ENCODE measurements at places on chromosomes 6 and 20.

GRCh38 chr20:47496118-47496517, 5.6 kb upstream of the NCOA3 start:
- no peak for DNase-seq

DNA sequence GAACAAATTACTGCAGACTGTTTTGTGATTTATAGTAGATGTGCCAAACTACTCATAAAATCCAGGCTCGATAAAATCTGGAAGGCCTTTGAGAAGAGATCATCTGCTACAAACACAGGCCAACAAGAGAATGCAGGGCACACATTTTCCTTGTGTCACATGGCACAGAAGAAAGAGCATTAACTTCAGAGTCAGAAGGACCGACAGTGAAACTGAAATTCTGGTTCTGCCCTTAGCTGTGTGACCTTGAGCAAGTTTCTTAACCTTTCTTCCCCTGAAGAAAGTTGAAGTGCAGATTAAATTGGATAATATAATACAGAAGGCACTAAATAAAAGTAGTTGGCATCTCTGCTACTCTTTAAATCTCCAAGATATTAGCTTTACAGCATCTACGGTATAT, 338.4 kb upstream of the IRAK1BP1 start:
- DNase-seq, result no peak

DNA sequence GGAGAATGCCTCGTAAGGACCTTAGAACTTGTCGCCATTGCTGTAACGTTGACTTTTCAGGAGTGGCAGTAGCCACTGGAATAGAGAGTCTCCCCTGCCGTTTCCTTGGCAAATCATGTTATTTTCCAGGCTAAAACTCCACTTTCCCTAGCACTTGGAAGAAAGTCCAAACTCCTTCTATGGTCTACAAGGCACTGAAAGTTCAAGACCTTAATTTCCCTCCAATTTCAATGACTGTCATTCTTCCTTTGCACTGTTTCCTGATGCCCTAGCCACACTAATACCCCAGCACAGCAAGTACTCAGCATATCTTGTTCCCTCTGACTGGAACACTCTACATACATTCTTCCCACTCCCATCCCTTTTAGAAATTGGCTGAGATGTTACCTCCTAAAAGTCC, 1.8 kb upstream of the TBPL1 start:
- DNase-seq, result no peak

- DNase-seq, result no peak
These were observed 331.6 kb upstream of the NT5E start for GRCh38 chr6:85118233-85118632.

DNA sequence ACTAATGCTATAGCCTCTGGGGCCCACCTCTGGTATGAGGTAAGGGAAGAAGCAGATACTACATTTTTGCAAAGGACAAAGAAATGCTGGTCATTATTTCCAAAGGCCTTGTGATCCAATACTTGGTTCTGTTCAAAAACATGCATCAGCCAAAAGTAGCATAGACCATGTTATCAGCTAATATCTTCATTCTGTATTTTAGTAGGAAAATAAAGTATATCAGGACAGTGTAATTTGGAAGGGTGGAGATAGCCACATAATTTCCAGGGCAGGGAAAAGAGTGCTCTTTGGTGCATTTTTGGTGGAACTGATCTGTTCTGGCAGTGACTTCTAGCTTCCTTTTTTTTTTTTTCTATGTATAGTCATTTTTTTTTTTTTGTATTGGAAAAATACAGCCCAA, 258.0 kb upstream of the SOX4 start:
- DNase-seq, result no peak

DNA sequence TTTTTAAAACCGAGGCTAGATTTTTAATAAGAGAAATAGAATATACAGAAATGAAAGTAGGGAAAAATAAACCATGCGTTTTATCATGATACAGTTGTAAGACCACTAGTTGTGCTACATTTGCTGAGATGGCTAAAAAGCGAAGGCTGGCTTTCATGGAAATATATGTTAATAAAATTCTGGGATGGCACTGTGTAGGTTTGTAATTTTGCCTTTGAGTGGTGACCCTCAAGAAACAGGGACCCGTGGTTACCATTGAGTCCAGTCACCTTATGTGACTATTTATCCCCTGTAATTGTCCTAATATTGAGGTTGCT, 233.8 kb downstream of the ARHGAP18 start:
- DNase-seq, result no peak

GRCh38 chr20:227439-228105, 514 bp downstream of the DEFB129 start:
- DNase-seq, result no peak

DNA sequence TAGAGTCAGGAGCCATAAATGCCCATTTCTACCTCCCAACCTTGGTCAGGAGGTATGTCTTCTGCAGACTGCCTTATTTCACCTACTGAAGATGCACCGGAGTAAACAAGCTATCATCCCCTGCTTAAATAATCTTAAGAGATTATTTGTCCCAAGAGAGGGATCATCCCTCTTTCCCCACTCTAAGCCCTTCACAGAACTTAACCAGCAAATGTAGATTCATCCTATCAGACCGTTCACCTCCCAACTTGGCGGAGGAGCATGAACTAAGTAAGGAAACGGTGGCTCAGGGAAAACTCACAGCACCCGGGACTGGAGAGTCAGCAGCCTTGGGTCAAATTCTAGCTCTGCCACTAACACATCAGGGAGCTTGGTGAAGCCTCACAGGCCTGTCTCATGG, 115.3 kb downstream of the TRERF1 start:
- DNase-seq, result no peak

DNA sequence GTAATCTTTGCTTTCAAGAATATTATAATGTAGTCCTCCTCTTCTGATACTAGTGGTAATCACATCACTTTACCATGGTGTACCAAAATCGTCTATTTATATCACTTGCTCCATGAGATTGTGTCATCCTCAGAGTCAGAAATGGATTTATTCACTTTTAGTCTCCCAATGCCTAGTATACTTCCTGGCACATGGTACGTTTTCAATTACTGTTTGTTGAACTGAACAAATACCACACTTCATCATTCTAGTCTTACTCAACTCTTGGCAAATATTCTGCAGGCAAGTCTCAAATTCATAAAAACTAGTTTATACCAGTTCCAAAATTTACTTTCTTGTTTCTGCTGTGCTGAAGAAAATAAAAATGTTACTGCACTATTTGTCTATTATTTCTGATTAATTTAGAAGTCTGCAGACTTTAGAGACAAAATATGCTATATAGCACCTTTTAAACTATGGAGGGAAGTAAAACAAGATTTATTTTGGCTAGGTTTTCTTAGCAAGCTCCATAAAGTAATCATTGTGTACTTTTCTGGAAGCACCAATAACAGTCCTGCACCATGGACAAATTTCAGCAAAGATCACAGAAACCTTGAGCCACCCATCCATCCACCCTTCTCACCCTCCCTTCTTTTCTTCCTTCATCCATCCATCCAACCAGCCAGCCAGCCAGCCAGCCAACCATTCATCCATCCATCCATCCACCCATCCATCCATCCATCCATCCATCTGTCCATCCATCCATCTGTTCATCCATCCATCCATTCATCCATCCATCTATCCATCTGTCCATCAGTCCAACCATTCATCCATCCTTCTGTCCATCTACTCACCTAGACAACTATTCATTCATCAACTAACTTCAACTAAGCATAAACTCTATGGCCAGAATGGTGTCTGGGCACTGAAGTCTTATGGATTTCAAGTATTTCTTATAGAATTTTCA, 102.1 kb upstream of the STMND1 start:
- DNase-seq, result no peak

- DNase-seq, result no peak
These were observed 21.9 kb upstream of the STX16 start for GRCh38 chr20:58629215-58629580.

GRCh38 chr6:37354526-37355384, 972 bp downstream of the RNF8 start:
- peak; percentile 25 for DNase-seq

DNA sequence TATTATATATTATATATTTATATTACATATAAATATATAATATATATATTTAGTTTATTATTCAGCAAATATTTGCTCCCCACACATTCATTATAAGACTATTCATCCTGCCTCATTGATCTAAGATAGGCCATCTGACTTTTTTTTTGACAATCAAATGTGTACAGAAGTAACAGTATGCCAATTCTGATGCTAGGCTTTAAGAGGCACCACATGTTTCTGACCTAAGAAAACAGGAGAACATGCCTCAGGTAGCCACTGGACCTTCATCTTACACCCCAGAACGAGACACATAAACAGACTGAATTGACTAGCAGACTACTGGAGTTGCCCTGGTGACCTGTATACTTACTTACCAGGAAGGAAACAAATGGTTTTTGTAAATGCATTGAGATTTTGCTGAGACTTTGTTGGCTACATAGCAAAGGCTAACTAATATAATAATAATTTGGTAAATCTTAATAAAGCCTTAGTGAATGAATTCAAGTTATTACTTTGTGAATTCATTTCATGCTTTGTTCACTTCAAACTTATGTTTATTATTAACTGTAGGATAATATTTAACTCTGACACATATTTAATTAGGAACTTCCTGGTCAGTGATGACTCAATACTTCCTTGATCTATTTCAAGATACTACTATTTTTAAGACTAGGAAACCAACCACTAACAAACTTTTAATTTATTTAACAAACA, 13.4 kb upstream of the MYO6 start:
- no peak for DNase-seq

DNA sequence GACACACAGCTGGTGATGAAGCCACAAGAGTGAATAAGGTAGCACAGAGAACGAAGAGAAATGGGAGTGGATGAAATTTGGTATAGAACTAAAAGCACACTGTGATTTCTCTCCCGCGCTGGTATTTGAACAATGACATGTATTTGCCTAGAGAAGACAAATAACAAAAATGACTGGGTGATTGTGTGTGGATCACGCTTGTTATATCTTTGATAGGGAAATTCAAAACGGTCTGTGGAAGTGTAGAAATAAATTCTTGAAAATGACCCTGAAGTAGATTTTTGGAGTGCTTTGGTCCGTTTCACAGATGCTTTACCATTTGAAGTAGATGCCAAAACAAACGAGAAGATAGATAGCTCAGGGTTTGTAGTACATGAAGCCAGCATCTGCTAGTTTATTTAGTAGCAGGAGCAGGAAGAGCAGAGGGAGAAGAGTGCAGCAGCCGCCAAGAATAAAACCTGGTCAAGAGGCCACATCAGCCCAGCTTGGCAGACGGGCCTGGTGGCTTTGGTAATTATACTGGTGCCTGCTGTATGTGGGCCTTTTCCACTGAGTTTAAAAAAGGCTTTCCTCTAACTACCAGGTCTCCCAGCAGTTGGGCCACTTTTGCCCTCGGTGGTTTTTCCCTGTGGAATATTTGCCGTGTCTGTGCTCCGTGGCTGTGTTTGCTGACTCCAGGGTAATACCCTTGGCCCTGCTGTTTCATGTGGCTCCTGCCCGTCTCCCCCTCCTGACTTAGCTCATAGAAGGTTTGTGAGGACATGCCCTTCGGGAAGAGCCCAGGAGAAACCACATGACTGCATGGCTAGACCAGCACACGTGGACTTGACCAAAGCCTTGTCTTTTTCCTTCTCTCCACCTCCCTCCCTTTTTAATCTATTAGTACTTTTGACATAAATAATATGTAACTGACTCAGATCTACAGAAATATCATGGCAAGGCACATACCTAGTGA, 294.0 kb downstream of the SOX4 start:
- DNase-seq, result no peak

GRCh38 chr6:170287371-170287876, 3.5 kb downstream of the DLL1 start:
- DNase-seq, result no peak

DNA sequence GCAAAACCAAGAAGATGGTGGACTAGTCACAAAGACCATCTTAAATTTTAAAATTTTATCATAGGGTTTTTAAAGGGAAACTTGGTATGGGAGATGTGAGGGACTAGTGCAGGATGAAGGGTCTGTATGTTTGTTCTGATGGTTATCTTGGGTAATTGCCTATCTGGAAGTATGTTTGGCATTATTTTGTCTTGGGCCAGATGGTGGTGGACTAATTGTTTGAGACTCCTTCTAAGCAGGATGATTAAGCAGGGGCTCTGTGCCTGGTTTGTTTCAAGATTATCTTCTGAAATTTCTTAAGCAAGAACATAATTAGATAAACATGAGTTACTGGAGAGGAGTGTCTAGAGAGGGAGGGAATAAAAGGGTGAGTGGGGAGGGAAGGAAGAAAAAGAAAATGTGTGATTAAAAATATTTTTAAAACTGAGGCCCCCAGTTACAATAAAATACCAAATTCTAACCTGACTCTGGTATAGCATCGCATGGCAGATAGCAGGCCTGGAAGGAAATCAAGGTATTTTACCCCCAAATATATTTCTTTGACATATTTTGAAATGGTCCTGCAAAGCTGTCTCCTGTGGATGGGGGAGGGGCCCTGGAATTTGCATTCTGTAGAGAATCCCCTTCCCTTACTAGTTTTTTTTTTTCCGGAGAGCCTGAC, 49.9 kb upstream of the FAM184A start:
- DNase-seq, result no peak

DNA sequence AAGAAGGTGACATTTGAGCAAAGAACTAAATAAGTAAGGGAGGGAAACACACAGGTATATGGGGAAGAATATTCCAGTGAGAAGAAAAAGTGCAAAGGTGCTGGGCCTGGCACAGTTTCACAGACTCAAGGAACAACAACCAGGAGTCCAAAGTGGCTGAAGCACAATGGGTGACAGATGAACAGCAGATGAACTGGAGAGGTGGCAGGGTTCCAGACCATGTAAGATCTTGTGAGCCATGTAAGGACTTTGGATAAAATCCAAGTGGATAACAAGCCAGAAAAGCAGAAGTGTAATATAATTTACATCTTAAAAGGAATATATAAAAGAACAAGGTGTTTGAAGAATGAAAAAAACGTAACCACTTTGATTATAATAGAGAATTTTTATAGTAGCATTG, 87.9 kb downstream of the MMS22L start:
- DNase-seq, result peak; percentile 41

- no peak for DNase-seq
These were observed 64.4 kb downstream of the TULP4 start for GRCh38 chr6:158376631-158377081.

GRCh38 chr20:63364801-63365585, 3.8 kb upstream of the CHRNA4 start:
- DNase-seq, result peak; percentile 89

GRCh38 chr6:14711704-14712379, 534.0 kb upstream of the JARID2 start:
- no peak for DNase-seq

DNA sequence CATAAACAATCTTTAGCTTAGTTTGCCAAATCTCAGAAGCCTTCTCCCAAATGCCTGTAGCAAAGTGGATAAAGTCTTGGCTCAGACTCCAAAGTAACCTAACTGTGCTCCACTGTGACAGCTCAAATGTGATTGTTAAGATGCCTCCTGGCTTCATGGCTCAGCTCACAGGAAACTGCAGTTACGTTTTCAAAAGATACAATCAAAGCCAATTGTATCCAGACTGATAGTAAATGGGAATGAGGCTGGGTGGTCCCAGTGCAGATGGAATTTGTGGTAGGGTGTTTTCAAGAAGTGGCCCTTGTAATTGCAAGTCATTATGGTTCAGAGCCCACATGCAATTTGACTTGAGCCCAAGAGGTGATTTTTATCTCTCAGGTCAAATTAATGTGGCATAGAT, 151.2 kb upstream of the TAB2 start:
- DNase-seq, result no peak

GRCh38 chr6:53322188-53323029, 26.3 kb downstream of the ELOVL5 start:
- peak; percentile 62 for DNase-seq
